ENCODE measurements at places on chromosomes 5 and 9. TPM values are rescaled to one million over a fixed set of nuclear protein-coding genes. Genes with fewer than 3 reads are reported as not detected.

Gene MSMP
- total RNA-seq: 0.41 TPM

Gene PCDHA11
- not detected for total RNA-seq

Gene SPINK4
- not detected for total RNA-seq

Gene SLC46A2
- total RNA-seq: not detected

Gene GFI1B
- not detected for total RNA-seq

Gene PDCD1LG2
- total RNA-seq: 2.0 TPM

Gene IFT74
- total RNA-seq: 10.4 TPM

Gene KCNV2
- total RNA-seq: not detected

GRCh38 chr5:57816108-57816507, 333.5 kb upstream of the ACTBL2 start:
- DNase-seq: no peak
- no peaks in the 10 kb centered on the region for H3K27me3 ChIP-seq
- H3K36me3 ChIP-seq: no peaks in the 10 kb centered on the region
- no peak overlapping the region for H3K4me3 ChIP-seq

- DNase-seq: no peak
- H3K4me3 ChIP-seq: no peak overlapping the region
- H3K27ac ChIP-seq: no peak overlapping the region
- H3K4me1 ChIP-seq: peaks cover 57% of the 10 kb centered on the region
- peaks cover 69% of the 10 kb centered on the region for H3K36me3 ChIP-seq
- no peaks in the 10 kb centered on the region for H3K27me3 ChIP-seq
Observed at GRCh38 chr5:87300744-87301143, 33.1 kb downstream of the RASA1 start.

DNA sequence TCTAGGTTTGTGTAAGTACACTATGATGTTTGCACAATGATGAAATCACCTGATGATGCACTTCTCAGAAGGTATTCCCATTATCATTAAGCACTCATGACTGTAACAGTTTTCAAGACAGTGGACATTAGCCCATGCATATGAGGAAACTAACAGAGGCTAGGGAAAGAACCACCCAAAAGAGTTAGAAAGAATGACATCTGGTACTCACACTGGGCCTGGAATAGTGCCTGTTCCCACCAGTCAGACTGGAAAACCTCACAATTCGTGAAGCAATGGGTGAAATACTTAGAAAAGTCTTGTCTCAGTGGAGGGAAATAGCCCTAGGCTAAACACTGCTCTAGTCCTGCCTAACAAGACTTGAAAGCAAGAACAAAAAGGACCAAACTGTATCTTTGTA, 117.4 kb upstream of the GDNF start:
- H3K4me1 ChIP-seq: no peaks in the 10 kb centered on the region
- H3K36me3 ChIP-seq: no peaks in the 10 kb centered on the region
- no peaks in the 10 kb centered on the region for H3K27me3 ChIP-seq
- no peak overlapping the region for H3K27ac ChIP-seq
- no peak for DNase-seq

DNA sequence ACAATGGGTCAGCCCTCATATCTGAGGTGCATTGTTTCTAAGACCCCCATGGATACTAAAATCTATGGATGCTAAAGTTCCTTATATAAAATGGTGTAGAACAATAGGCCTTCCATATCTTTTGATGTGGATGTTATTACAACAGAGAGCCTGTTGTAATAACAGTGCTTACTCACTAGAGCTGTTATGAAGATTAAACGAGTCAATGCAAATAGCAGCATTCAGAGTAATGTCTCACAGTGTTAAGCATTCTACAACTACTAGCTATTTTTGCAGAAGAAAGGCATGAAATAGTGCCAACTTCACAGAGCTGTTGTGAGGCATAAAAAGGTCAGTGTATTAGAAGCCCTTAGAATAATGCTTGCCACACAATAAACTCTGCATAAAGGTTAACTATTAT, 13.0 kb downstream of the CHSY3 start:
- H3K4me1 ChIP-seq: no peaks in the 10 kb centered on the region
- H3K36me3 ChIP-seq: no peaks in the 10 kb centered on the region
- peaks cover 1% of the 10 kb centered on the region for H3K27me3 ChIP-seq
- H3K4me3 ChIP-seq: no peak overlapping the region

- H3K36me3 ChIP-seq: no peaks in the 10 kb centered on the region
- no peak within 1 kb of the TSS for H3K4me3 ChIP-seq
- DNase-seq: no peak
- peaks cover 3% of the 10 kb centered on the region for H3K4me1 ChIP-seq
- no peak within 1 kb of the TSS for H3K27ac ChIP-seq
Observed at GRCh38 chr5:141100243-141100805, at the start of gene PCDHB3. Gene PCDHB3 (plus strand): TSS chr5:141100473. CDS start chr5:141100650, 177 bp downstream.

DNA sequence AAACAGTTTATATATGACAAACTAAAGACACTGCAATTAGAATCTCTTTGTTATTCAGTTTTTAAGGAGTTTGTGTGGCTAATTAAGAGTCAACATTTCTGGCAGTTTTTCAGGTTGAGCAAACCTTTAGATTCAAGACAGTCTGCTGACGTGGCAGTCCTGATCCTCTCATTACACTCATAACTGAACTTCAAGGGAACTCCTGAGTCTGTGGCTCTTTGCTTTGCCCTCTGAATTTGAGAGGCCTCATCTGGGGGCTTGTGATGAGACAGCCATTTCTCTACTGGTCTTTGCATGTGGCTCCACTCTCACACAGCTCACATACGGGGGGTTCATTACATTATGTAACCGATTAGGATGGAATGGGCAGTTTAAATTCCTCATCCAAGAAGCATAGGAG, 182.9 kb upstream of the MEF2C start:
- peaks cover 24% of the 10 kb centered on the region for H3K4me1 ChIP-seq
- no peak overlapping the region for H3K4me3 ChIP-seq
- H3K27ac ChIP-seq: peak overlapping the region; percentile 77
- DNase-seq: peak; percentile 10
- peaks cover 6% of the 10 kb centered on the region for H3K36me3 ChIP-seq

DNA sequence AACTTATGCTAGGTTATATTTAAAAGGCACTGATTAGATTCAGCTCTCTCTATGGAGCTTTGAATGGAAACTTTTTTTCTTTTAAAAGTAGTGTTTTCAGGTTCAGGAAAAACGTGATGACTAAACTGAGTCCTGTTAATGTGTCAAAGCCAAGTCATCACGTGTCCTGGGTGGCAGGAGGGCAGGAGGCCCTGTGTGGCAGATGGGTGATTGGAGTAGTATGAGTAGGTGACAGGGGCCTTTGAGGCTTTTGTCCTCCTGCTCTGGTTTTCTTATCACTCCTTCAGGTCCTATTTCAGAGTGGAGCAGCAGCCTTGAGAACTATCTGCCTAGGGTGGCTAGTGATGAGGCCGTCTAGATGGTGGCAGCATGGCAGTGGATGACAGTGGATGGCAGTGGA, 17.7 kb upstream of the CARTPT start:
- no peak overlapping the region for H3K4me3 ChIP-seq
- H3K27ac ChIP-seq: no peak overlapping the region
- no peaks in the 10 kb centered on the region for H3K36me3 ChIP-seq
- DNase-seq: no peak

- H3K4me1 ChIP-seq: no peaks in the 10 kb centered on the region
- H3K27me3 ChIP-seq: peaks cover 10% of the 10 kb centered on the region
- no peak for DNase-seq
- H3K27ac ChIP-seq: no peak overlapping the region
Observed at GRCh38 chr9:134645607-134646365, 4.2 kb downstream of the COL5A1 start.

DNA sequence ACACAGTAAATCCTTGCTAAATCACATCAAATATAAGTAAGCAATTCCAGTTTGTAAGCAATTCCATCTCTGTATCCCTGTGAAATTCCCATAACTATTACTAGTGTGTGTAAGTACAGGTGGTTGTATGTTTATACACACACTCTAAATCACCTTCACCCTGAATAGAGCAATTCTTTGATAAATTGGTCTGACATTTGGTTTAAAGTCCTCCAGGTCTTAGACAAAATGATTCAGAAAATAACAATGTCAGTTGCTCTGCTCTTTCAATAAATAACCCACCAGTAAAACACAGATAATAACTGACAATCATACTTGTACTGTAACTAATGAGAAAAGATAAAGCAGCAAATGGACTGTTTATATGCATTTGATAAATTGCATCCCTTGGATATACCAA, 226.3 kb downstream of the SPOCK1 start:
- H3K4me3 ChIP-seq: no peak overlapping the region
- H3K4me1 ChIP-seq: no peaks in the 10 kb centered on the region
- H3K27ac ChIP-seq: no peak overlapping the region

GRCh38 chr5:73909474-73909873, 283.5 kb downstream of the ARHGEF28 start:
- H3K27me3 ChIP-seq: peaks cover 22% of the 10 kb centered on the region
- no peaks in the 10 kb centered on the region for H3K36me3 ChIP-seq
- H3K4me1 ChIP-seq: peaks cover 6% of the 10 kb centered on the region
- H3K27ac ChIP-seq: no peak overlapping the region
- no peak overlapping the region for H3K4me3 ChIP-seq

DNA sequence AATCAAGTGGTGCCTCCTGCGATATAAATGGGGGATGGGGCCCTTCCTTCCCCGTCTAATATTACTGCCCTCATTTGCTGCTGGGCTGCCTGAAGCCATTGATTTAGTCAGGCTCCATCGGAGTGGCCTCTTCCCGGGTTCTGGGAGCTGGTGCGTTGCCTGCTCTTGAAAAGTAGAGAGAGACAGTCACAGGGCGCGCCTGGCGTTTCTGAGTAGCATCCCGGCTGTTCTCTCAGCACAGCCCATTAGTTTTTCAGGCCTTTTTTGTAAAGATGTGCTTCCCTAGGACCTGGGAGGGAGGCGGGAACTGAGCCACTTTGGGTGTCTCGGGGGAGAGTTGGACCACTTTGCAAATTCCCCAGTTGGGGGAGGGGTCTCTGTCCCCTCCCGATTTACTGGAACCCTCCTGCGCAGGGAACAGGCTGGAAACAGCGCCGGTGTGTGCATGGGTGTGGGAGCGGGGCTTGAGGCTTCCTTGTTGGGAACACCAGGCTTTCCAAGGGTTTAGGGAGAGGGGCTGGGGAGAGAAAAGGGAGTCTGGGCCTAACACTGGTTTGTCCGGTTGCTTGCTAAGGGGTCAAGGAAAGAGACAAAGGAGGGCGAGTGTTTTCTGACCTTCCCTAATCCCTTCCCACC, 4.7 kb downstream of the PRDM6 start:
- H3K4me3 ChIP-seq: no peak overlapping the region
- H3K36me3 ChIP-seq: no peaks in the 10 kb centered on the region
- no peak for DNase-seq
- peaks cover 75% of the 10 kb centered on the region for H3K27me3 ChIP-seq
- H3K27ac ChIP-seq: no peak overlapping the region

GRCh38 chr5:124504081-124504916, 242.1 kb downstream of the ZNF608 start:
- no peak for DNase-seq
- no peak overlapping the region for H3K4me3 ChIP-seq
- no peak overlapping the region for H3K27ac ChIP-seq

DNA sequence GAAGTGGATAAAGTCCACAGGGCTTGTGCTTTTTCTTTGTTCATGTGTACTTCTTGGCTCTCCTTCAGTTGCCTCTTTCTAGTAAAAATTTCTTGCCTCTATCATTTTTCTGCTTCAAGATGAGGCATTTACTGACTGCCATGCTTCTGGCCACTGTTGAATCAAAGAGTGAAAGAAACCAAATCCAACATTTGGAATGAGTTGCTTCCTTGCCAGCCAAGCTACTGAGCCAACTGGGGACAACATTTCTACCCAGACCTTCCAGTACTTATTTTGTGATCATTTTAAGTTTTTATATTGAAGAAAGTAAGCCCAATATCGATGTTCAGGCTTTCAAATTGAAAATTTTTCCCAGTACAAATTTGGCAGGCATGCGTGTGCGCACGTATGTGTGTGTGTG, 73.2 kb downstream of the SNCAIP start:
- no peaks in the 10 kb centered on the region for H3K4me1 ChIP-seq
- no peaks in the 10 kb centered on the region for H3K36me3 ChIP-seq
- no peak for DNase-seq
- H3K27me3 ChIP-seq: no peaks in the 10 kb centered on the region
- H3K27ac ChIP-seq: no peak overlapping the region

GRCh38 chr5:179900206-179900605, 7.5 kb downstream of the TBC1D9B start:
- H3K27me3 ChIP-seq: no peaks in the 10 kb centered on the region
- H3K36me3 ChIP-seq: peaks cover 55% of the 10 kb centered on the region
- H3K4me1 ChIP-seq: peaks cover 1% of the 10 kb centered on the region
- DNase-seq: no peak
- no peak overlapping the region for H3K27ac ChIP-seq

DNA sequence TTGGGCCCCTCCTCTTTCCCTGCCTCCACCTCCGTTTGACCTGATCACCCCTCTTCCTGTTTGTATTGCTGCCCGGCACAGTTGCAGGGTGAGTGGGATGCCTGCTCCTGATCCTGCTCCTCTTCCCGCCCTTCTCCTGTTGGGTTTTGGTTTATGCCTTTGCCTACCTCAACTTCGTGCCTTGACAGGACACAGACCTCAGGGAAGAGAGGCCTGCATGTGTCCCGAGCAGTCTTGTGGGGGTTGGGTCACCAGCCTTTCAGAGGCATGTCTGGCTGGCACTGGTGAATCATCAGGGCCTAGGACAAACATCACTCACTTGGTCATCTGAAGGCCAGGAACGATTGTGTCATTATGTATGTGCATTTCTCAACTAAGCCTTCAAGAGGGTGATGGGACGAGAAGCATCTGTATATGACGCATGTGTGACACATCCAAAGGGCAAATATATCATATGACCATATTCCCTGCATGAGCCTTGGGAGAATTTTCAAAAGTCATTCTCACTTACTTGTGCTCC, 56.9 kb downstream of the NPR3 start:
- no peak overlapping the region for H3K27ac ChIP-seq
- H3K4me3 ChIP-seq: no peak overlapping the region
- no peaks in the 10 kb centered on the region for H3K27me3 ChIP-seq
- no peaks in the 10 kb centered on the region for H3K36me3 ChIP-seq
- H3K4me1 ChIP-seq: no peaks in the 10 kb centered on the region
- DNase-seq: no peak

DNA sequence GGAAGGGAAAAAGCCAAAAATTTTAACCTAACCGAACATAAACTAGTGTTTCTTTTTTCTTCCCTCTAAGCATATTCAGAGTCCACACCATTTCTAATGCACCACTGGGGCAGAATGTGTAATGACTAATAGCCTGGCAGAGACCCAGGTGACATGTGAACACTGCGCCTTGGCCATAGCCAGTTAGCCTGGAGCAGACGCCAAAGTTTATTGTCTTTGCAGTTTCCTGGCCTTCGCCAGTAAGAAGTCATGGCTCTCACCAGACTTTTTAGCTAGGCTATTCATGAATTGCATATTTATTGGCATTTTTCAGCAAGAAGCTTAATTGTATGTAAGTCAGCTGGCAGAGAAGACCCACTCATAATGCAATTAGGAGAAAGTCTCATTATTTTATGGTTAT, 182.8 kb upstream of the SLC27A6 start:
- DNase-seq: no peak
- peaks cover 3% of the 10 kb centered on the region for H3K4me1 ChIP-seq
- no peak overlapping the region for H3K4me3 ChIP-seq
- H3K27ac ChIP-seq: no peak overlapping the region
- H3K27me3 ChIP-seq: no peaks in the 10 kb centered on the region

Data from activated T-helper 2 cell treated with anti-CD3 and anti-CD28 coated beads, Interferon-gamma antibody, Interleukin-2, Interleukin-4, amounts not matched to agents 10 μg/mL and 5 μg/mL and 100 μg/mL, durations not matched to agents 14 hours and 24 hours and 36 hours (primary cell).